Stimulated activated CD8-positive, alpha-beta memory T cell treated with anti-CD3 and anti-CD28 coated beads, Interleukin-7, amount 100 ng/mL, for 48 hours (primary cell): ENCODE measurements at places on chromosomes 5 and 9.

DNA sequence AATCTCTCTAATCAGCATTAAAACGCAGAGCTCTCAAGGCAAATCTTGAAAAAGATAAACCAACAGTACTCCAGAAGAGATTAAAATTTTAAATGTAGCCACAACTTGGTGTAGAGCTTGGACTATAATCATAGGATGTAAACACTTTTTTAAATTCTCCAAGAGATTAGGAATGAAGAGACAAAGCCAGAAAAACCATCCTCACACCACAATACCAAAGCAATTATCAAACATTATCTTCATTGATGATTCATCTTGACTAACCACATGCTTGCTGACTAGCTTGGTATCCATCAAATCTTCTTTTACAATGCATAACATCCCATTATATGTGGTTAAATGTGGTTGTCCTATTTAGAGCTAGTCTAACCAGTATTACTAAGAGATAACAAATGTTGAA is 815.1 kb downstream of the TLE1 start:
- no peak for DNase-seq

DNA sequence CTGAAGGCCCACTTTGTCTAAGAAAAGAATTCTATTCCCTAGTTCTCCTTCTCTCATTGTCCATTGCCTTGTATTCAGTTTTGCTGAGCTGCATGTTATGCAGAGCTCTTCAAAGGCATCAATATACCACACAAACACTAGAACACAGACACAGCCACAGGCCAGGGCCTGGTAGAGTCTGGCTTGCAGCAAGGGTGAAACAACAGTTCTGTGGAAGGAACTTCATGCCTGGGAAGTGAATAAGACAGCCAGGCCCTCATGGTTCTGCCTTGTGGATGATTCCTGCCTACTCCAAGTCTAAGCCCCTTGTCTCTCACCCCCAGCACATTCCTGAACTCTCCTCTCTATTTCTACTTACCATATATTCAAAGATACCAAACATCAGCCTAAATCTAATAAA is 30.8 kb downstream of the KLHL3 start:
- DNase-seq: no peak

DNA sequence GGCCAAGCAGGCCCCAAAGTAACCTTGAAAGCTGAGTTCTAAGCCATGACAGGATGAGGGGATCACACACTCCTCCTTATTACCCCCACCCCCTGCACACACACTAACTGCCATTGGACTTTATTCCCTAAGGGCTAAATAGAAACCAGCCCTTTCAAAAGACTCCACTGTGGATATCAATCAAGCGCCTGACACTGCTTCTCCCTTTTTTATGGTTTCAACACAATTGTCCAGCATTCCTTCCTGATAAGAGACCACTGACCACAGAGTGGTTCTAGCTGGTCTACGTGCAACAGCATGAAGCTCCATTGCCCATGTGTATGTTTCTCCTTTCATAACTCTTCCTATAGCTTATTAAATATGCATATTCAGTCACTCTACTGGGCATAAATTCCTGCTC is 34.7 kb downstream of the PAEP start:
- no peak for DNase-seq

- DNase-seq: no peak
Observed at GRCh38 chr9:127520941-127521918, 69.9 kb downstream of the LRSAM1 start.
